ENCODE measurements at places on chromosomes 1 and 21.
A peak's percentile ranks its signal among the peaks of the same experiment; 100 is the strongest.

DNA sequence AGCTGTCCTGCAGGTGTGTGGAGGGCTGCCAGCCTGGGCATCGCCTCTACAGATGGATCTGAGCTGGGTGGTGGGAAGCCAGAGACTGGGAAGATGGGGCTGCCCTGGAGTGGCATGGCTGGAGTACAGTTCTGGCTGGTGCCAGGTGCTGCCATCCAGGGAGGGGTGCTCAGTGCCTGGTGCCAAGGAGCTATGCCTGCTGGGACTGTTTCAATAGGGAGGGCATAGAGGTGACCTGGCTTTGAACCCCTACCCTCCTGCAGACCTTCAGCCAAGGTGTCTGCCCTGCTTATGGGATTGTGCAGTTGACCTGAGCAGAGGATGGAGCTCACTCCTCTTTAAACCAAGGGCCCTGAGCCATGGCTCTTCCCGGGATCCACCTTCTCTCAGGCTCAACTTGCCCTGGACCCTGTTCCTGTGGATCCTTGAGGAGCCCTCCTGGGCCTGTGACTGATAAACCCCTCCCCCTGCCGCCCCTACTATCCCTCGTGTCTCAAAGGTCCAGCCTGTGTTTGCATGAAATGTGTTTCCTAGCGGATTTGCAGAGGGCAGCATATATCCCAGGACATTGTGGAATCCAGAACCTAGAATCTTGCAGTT lies 48.7 kb downstream of the PTPRU start:
- no peaks in the 10 kb centered on the region for H3K36me3 ChIP-seq
- H3K4me3 ChIP-seq: no peak overlapping the region
- no peaks in the 10 kb centered on the region for H3K27me3 ChIP-seq
- no peak for DNase-seq
- H3K27ac ChIP-seq: no peak overlapping the region

GRCh38 chr1:83802460-83803152 lies 196.3 kb downstream of the TTLL7 start:
- H3K4me1 ChIP-seq: no peaks in the 10 kb centered on the region
- DNase-seq: no peak
- H3K27ac ChIP-seq: no peak overlapping the region
- H3K27me3 ChIP-seq: no peaks in the 10 kb centered on the region
- no peaks in the 10 kb centered on the region for H3K36me3 ChIP-seq

DNA sequence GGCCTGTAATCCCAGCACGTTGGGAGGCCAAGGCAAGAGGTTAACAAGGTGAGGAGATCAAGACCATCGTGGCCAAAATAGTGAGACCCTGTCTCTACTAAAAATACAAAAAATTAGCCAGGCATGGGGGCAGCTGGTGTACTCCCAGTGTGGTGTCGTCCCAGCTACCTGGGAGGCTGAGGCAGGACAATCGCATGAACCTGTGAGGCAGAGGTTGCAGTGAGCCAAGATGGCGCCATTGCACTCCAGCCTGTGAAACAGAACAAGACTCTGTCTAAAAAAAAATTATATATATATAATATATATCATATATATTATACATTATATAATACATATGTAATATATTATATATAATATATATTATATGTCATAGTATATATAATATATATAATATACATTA lies 249.2 kb upstream of the TPTE start:
- H3K4me3 ChIP-seq: no peak overlapping the region
- H3K27me3 ChIP-seq: no peaks in the 10 kb centered on the region
- no peak overlapping the region for H3K27ac ChIP-seq
- no peaks in the 10 kb centered on the region for H3K4me1 ChIP-seq

DNA sequence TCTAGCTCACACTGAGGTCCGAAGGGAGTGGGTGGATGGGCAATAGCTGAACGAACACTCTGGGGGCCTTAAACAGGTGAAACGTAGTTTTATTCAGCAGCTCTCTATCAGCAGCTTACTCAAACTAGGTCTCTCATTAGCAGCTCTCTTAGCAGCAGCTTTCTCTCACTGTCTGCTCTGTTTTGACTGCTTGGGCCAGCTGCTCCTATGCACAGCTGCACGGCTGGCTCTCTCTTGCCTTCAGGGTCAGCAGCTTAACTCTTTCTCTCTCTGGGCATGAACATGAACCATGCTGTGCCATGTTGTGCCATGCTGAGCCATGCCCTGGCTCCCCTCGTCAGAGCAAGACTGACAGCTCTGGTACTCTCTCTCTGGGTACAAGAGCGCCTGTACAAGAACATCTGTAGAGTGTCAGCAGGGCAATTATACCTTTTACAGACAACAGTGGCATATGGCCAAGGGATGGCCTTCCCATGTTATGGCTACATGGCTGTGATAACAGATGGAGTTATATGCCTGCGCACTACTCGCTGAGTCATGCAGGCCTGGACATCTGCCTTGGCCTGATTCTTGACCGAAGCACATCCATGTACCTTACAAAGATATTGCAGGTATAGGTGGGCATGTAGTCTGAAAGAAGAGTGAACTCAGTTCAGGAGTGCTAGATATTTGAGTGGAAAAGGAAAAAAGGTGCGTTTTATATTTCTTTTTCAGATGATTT lies 152.4 kb downstream of the LEPR start:
- H3K4me3 ChIP-seq: no peak overlapping the region
- H3K27ac ChIP-seq: no peak overlapping the region
- no peak for DNase-seq
- H3K27me3 ChIP-seq: no peaks in the 10 kb centered on the region
- no peaks in the 10 kb centered on the region for H3K4me1 ChIP-seq

DNA sequence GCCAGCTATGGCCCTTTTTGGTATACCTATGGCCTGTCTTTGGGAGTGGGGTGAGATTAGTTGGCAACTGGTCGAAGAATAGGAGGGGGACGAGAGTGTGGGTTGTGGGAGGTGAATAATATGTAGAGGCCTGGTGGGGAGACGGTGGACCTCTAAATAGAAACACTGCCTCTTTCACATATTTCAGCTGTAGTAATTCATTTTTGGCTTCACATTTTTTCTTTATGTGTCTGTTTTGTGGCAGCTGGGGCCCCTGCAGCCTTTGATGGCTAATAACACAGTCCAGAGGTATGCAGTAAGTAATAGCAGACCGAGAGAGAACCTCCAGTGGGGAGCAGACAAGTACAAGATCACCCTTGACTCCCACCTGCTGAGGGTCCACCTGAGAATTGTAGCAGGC lies 75.9 kb downstream of the HLX start:
- no peaks in the 10 kb centered on the region for H3K4me1 ChIP-seq
- no peaks in the 10 kb centered on the region for H3K27me3 ChIP-seq
- no peaks in the 10 kb centered on the region for H3K36me3 ChIP-seq
- H3K27ac ChIP-seq: no peak overlapping the region

- DNase-seq: no peak
- H3K27me3 ChIP-seq: no peaks in the 10 kb centered on the region
- no peaks in the 10 kb centered on the region for H3K36me3 ChIP-seq
- no peaks in the 10 kb centered on the region for H3K4me1 ChIP-seq
- no peak overlapping the region for H3K27ac ChIP-seq
Observed at GRCh38 chr1:82073659-82074058, 272.9 kb downstream of the ADGRL2 start.

DNA sequence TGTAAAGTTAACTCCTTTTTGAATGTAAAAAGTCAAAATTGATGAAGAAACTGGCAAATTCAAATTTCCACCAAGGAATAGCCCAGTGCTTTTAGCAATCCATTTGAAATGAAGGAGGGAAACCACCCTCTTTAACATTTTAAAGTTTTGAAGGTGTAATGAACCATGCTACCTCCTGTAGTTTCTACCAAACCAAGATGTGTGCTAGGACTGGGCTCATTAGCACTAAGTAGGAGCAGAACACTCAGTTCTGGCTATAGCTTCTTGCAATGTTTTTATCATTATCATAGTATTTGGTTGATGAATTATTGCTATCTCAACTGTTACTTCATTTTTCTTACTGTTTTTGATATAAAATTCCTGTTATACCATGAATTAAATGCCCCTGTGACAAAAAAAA lies 319.2 kb upstream of the ZRANB2 start:
- H3K4me3 ChIP-seq: no peak overlapping the region
- H3K36me3 ChIP-seq: no peaks in the 10 kb centered on the region
- no peak for DNase-seq
- no peak overlapping the region for H3K27ac ChIP-seq

DNA sequence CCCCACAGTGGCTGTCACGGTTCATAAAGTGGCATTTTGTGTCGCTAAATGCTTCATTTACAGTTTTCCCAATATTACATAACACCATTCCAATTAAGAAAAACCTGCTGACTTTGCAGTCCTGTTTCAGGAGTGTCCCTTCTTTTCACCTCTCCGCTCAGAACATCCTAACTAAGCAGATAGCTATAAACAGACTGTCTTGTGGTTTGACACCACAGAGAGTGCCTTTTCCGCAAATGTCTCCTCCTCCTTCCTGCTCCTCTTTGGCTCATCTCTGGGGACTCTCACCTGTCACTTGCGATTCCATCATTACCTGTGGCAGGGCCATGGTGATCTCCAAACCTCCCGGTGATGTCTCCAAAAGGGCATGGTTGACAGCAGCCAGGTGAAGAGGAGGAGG lies 119.0 kb downstream of the CNIH3 start:
- H3K4me1 ChIP-seq: peaks cover 29% of the 10 kb centered on the region
- H3K4me3 ChIP-seq: no peak overlapping the region
- no peaks in the 10 kb centered on the region for H3K27me3 ChIP-seq
- no peaks in the 10 kb centered on the region for H3K36me3 ChIP-seq
- H3K27ac ChIP-seq: no peak overlapping the region
- DNase-seq: no peak

DNA sequence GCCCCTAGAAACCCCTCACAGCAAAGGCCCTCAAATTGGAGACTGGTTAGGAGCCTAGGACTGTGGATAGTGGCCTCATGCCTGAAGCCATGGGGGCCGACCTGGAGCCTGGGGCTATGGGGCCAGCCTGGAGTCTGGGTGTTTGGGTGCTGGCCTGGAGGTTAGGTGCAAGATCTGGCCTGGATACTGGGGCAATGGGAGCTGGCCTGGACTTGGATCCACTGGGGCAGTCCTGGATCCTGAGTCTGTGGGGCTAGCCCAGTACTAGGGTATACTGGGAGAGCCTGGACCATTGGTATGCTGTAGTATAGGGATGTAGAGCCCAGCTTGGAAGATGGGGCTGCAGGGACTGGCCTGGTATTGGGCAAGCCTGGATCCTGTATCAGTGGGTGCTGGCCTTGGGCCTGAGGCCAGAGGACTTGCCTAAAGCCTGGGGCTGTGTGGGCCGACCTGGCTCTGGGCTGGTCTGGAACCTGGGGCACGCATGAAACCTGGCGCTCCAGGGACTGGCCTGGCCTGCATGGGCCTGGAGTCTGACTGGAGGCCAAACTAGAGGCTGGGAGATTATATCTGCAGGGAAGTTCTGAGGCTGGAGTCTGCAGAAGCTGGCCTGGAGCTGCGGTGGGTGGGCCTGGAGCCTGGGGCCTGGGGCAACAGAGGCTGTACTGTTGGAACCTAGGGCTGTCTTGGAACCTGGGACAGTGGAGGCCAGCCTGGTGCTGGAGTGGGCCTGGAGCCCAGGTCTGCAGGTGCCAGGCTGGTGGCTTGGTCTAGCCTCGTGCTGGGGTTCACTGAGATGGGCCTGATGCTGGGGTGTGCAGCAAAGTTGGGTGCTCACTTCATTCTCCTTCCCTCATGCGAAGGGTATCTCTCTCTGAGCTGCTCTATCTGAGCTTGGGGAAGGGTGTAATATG lies 12.6 kb upstream of the DENND1B start:
- H3K4me3 ChIP-seq: no peak overlapping the region
- no peak overlapping the region for H3K27ac ChIP-seq
- H3K36me3 ChIP-seq: no peaks in the 10 kb centered on the region
- no peak for DNase-seq
- H3K4me1 ChIP-seq: no peaks in the 10 kb centered on the region

GRCh38 chr1:74681851-74682250 lies 8.3 kb upstream of the ERICH3 start:
- no peaks in the 10 kb centered on the region for H3K27me3 ChIP-seq
- H3K4me3 ChIP-seq: no peak overlapping the region
- no peak overlapping the region for H3K27ac ChIP-seq
- no peak for DNase-seq
- H3K4me1 ChIP-seq: no peaks in the 10 kb centered on the region

- H3K27ac ChIP-seq: peak overlapping the region; percentile 69
- H3K36me3 ChIP-seq: no peaks in the 10 kb centered on the region
- H3K27me3 ChIP-seq: no peaks in the 10 kb centered on the region
- peaks cover 30% of the 10 kb centered on the region for H3K4me1 ChIP-seq
- no peak overlapping the region for H3K4me3 ChIP-seq
Observed at GRCh38 chr1:162734047-162734446, 56.5 kb upstream of the HSD17B7 start.

DNA sequence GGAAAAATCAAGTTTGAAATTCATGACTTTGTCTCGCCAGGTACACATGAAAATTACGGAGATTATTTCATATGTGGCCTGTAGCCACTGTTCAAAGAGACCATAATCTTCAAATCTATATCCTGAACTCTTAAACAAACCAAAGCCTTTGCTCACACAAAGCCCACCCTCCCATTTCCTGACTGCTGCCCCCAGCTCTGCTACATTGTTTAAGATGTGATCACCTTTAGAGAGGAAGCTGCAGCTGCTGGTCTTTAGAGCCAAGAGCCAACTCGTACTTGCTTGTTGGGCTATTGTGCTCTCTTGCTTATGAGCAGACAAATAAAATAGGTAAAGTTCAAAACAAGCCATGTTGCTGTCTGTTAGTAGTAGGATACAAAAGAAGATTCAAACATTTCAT lies 71.9 kb downstream of the DTL start:
- no peak overlapping the region for H3K4me3 ChIP-seq
- no peak for DNase-seq
- H3K36me3 ChIP-seq: no peaks in the 10 kb centered on the region
- no peaks in the 10 kb centered on the region for H3K27me3 ChIP-seq
- H3K4me1 ChIP-seq: no peaks in the 10 kb centered on the region
- no peak overlapping the region for H3K27ac ChIP-seq

All from right atrium auricular region (tissue), 2 donors.